ENCODE measurements at places on chromosomes 11 and 22.

GRCh38 chr11:43145653-43146052, 166.1 kb upstream of the API5 start:
- no peak for DNase-seq

- peak; percentile 94 for DNase-seq
Observed at GRCh38 chr11:128610721-128611617, 23.6 kb upstream of the ETS1 start.

GRCh38 chr11:886568-886967, 24.0 kb downstream of the CHID1 start:
- no peak for DNase-seq

- DNase-seq, result no peak
Observed at GRCh38 chr11:15145615-15146014, 30.9 kb downstream of the INSC start.
